ENCODE measurements at places on chromosomes 5 and 9. TPM values are rescaled to one million over a fixed set of nuclear protein-coding genes. Genes with fewer than 3 reads are reported as not detected.

BARX1 gene
- total RNA-seq, result not detected

DNA sequence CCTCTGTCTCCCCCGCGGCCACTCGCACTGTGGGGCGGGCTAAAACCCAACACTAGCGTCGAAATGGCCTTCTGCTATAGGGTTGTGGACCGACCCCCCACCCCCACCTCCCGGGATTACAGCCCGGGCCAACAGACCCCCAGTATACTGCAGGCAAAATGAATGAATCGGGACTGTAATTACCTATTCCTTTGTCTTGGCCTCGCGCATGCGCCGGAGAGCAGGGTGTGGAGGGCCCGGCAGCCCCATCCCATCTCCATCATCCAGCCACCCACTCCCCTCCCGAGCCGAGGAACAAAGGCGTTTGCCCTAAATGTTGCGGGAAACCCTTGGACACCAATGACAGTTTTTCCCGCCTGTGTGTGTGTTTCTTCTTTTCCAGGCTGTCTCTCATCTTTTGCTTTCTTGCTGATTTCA lies 1.6 kb downstream of the BASP1 start:
- no peak for DNase-seq

ARHGEF28 gene
- total RNA-seq, result 34.5 TPM

DNA sequence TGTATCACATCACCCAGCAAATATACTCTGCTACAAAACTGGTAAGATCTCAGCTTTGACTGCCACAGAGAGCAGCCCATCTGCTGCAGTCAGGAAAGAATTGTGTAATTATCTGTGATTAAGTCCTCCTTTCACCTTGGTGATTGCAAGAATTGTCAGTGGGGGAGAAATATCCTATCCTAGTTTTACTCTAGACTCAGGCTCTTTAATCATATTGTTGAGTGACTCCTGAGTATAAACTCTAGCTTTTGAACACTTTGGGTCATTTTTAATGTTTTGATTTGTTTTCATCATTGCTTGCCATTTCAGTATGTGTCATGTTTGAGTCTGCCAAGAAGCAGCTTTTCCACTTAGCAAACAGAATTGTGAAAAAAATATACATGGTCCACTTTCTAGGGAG lies 32.1 kb downstream of the VCAN start:
- no peak for DNase-seq

CSF2 gene
- not detected for total RNA-seq

DNA sequence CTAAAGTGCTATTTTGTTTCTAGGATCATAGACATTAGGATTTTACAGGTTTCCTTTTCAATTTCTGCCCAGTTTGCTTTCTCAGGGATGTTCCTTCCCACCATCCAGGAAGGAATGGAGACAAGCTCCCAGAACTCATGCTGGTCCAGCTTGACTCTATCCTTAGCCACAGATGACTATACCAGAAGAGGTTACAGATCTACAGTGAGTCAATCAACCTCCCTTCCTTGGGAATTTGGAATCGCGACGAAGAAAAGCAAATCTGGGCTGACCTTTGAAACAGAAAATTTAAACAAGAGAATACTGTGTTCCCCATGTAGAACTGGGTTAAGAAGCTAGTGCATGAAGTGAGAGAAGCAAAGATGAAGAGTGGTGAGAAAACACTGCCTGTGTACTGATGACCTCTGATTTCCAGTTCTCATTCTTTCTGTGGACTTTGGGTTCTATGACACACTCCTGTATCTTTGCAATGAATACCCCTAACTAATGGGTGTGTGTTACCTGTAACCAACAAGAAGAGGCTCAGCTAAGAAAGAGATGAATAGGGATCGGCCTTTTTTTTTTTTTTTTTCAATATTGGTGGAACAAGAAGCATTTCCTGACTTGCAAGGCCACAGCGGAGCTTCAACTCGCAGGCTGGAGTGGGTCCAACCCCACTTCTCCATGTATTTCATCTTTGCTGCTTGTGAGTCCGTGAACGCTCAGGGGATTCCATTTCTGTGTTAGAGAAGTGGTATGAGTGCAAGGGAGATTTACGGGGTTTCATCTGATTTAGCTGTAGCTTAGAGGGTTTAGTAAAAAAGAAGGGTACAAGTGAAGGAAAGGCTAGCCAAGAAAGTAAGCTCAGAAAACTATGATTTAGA lies 563.9 kb upstream of the CLINT1 start:
- no peak for DNase-seq

SLC6A18 gene
- not detected for total RNA-seq

SLC25A2 gene
- 1.3 TPM for total RNA-seq

DNA sequence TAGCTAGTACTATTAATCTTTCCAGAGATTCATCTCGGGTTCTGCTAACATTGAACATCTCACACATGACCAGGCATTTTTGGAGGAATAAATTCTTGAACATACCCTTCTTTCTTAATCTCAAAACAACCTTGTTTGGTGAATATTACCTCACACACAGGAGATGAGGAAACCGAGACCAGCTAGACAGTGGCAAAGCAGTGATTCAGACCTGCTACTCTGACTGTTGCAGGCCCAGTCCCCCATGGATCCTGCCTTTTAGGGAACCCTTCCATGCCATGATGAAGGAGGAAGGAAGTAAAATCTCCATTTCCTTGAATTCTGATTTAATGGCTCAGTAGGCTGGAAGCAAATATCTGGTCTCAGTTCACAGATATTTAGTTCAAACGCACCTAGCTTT lies 2.6 kb downstream of the PCSK5 start:
- no peak for DNase-seq

DNA sequence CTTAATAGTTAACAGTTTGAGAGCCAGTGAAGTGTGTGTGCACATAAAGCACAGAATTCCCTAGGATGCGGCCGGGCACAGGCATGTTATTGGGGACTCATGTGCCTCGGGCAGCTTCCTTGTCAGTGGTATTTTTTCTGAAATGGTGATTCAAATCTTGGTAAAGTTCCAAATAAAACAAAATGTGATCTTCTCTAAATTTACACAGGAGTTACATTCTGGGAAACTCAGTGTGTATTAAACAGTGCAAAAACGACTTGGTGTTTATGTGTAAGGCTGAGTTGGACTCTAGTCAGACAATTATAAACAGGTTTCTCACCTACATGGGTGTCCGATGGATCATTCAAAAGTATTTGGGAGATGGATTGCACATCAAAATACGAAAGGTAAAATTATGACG lies 48.9 kb downstream of the BOD1 start:
- no peak for DNase-seq

- DNase-seq, result no peak
Measured at GRCh38 chr9:127142291-127142690, 19.9 kb upstream of the ANGPTL2 start.

Measured in ureter (tissue), 1 donor.